ENCODE measurements at places on chromosomes 13 and 19.

- peak; percentile 58 for DNase-seq
These were observed at the start of gene TUBB4A for GRCh38 chr19:6501740-6502648. Gene TUBB4A, minus strand, starts transcription at chr19:6502309. Its CDS starts 97 bp downstream, at chr19:6502212.

DNA sequence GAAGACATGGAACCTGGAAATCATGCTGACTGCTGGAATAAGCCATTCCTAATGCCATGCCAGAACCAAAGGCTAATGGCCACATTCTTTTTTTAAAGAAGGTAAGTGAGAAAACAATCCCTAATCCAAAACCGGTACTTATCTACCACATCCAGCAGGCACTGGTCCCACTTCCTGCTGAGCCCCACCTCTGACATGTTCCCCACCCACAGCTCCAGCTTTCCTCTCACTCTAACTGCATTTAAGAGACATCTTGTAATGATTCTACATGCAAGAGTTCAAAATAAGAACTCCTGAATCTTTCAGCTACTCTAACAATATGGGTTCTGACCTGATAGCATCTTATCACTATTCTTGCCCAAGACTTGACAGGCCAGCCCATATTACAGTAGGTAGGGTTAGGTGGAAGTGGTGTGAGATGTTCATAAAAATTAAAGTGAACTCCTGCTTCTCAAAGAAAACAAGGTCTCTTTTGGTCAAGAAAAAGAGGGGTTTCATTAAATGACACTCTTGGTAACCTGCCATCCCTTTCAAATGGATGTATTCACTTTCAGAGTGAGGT is 41.9 kb downstream of the N4BP2L2 start:
- no peak for DNase-seq

DNA sequence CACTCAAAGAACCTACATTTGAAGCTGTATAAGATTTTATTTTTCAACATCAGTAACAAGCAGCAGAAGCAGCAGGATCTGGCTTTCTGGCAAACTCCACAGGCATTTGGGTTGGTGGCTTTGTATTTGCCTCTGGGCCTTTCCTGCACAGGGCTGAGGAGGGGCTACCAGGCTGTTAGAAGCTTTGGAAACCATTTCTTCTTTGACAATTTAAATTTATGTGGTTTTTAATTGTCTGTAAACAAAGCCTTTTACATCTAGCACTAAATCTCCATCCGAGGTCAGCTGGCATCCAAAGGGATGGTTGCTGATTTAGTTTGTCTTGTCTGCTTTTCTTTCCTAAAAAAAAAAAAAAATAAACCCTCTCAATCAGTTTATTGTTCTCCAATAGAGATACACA is 127.5 kb upstream of the OBI1 start:
- DNase-seq = no peak

DNA sequence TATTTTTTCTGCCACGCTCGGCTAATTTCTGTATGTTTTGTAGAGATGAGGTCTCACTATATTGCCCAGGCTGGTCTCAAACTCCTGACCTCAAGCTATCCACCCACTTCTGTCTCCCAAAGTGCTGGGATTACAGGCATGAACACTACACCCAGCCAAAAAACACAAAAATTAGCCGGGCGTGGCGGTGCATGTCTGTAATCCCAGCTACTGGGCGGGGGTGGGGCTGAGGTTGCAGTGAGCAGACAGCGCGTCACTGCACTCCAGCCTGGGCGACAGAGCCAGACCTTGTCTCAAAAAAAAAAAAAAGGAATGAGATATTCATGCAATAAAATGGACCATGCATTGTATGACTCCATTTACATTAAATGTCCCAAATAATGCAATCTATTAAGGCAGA is 32.2 kb downstream of the VASP start:
- DNase-seq = no peak

DNA sequence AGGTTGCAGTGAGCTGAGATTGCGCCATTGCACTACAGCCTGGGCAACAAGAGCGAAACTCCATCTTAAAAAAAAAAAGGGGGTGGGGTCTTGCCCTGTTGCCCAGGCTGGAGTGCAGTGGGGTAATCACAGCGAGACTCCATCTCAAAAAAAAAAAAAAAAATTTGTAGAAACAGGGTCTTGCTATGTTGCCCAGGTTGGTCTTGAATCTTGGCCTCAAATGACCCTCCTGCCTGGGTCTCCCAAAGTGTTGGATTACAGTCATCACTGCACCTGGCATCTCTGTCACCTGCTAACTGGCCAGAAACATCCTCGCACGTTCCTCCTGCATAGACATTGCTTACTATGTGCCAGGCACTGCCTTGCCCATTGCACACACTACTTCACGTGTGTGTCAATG is 14.1 kb downstream of the RCN3 start:
- DNase-seq = no peak

All from activated CD4-positive, alpha-beta memory T cell treated with anti-CD3 and anti-CD28 coated beads for 36 hours (primary cell).